ENCODE measurements at places on chromosomes 11 and 22. TPM values are rescaled to one million over a fixed set of nuclear protein-coding genes. Genes with fewer than 3 reads are reported as not detected.

DNA sequence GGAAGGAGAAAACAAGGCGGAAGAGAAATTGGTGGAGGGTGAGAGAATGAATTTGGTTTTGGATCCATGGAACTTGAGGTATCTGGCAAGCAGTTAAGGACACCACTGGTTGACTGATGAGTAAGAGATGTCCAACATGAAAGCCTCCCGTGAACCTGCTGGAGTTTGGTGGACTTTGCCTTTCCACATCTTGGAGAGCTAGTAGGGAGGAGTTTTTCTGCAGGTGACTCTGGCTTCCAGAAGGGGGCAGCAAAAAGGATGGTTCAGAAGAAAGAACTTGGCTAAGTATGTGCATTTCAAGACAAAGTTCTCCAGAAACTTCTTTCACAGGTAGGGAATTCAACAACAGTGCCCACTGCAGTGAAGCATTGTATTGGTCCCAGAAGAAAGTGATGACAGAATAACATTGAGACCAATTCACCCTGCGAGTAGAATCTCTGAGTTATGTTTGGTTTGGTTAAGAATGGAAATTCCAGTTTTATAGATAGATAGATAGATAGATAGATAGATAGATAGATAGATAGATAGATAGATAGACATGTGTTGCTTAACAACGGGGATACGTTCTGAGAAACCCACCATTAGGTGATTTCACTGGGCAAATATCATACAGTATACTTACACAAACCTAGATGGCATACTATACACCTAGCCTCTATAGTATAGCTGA lies 28.5 kb downstream of the DCDC1 start:
- peak; percentile 26 for DNase-seq

DNA sequence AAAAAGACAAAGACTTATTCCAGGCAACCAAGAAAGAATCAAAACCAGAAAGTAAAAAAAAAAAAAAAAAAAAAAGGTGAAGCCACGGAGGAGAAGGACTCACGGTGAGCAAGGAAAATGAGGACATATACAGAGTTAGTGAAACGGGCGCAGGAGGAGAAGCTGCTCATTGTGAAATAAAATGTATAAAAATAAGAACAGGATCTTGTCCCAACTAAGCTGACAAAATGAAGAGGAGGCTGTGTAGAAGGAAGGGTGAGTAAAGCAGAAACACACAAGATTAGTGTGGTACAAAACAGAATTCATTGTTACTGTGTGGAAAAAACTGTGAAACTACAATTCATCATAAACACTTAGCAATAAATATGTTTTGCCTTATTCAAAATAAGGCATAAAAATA lies 7.6 kb downstream of the IL17REL start:
- DNase-seq: no peak

- DNase-seq: no peak
These were observed 1.6 kb upstream of the ADM2 start for GRCh38 chr22:50479721-50480120.

- DNase-seq: no peak
These were observed 9.1 kb upstream of the TUB start for GRCh38 chr11:8071616-8072581.

DNA sequence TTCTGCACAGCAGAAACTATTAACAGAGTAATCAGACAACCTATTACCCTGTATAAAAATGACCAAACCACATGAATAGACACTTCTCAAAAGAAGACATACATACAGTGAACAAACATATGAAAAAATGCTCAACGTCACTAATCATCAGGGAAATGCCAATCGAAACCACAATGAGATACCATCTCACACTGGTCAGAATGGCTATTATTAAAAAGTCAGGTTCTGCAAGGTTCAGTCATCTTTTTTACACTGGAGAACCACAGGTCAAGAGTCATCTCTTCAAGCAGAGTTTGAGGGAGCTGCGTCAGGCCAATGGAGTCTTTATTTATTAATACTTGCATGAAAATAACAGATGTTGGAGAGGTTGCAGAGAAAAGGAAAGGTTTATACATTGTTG lies 40.4 kb downstream of the RCN1 start:
- DNase-seq: no peak

The MFRP gene
- not detected for total RNA-seq

The P2RX6 gene
- total RNA-seq: 0.20 TPM

- no peak for DNase-seq
These were observed 6.0 kb downstream of the MRPL40 start for GRCh38 chr22:19438298-19438697.

DNA sequence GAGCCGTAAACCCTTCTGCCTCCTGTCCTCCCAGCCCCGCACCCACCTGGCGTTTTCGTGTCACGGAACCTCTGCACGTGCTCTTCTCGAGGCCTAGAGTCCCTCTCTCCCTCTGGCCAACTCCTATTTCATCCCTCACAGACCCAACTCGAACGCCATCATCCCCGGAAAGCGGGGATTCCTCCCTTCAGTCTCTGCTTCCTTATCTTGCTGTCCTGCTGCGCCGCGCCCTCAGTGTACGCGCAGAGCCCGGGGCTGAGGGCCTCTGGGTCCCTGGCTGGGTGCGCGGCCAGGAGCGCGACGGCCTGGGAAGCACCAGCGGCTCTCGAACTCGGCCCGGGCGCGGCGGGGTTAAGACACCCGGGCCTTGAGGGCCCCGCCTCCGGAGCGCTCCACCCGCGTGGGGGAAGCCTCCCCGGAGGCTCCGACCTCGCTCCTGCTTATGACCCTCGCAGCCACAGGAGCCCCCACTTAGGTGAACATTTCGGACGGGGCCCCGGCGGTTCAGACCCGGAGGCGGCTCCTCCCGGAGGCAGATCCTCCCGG lies 398 bp upstream of the ATG16L2 start:
- DNase-seq: peak; percentile 56

The VPREB1 gene
- not detected for total RNA-seq

- no peak for DNase-seq
These were observed 186.1 kb downstream of the TBC1D22A start for GRCh38 chr22:46948411-46949144.

- DNase-seq: no peak
These were observed 20.5 kb downstream of the SCUBE2 start for GRCh38 chr11:9070749-9071491.

The RFPL3 gene
- not detected for total RNA-seq

- DNase-seq: no peak
These were observed 18.7 kb upstream of the ARHGAP32 start for GRCh38 chr11:129210831-129211181.

The SEC14L2 gene
- total RNA-seq: 33.5 TPM

DNA sequence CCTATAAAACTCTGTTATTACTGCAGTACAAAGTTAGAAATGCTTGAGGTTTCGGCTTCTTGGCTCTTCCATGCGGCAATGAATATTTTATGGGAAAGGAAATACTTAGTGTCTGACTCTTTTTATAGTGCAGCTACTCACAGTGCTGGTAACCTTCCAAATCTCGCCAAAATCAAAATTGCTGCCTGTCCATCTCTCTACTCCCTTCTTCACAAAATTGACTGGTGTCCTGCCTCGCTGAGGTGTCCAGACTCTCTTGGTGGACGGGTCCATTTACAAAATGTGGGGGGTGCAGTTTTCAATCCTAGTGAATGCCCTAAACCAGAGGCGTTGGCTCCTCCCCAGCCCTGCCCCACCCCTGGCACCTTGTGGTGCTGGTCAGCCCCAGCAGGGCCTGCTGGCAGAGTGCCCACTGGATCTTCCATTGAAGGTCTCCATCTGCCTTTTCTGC lies 73.5 kb downstream of the ZBTB16 start:
- DNase-seq: no peak

- DNase-seq: no peak
These were observed 133.0 kb downstream of the PLEKHA7 start for GRCh38 chr11:16881074-16881709.

The KCNQ1OT1 gene
- 1.1 TPM for total RNA-seq

- DNase-seq: no peak
These were observed 717.0 kb upstream of the CCDC90B start for GRCh38 chr11:84003181-84003580.

GRCh38 chr11:86938900-86939880 lies 16.0 kb downstream of the FZD4 start:
- peak; percentile 37 for DNase-seq

- DNase-seq: no peak
These were observed 382.2 kb upstream of the CADM1 start for GRCh38 chr11:115886422-115886733.

DNA sequence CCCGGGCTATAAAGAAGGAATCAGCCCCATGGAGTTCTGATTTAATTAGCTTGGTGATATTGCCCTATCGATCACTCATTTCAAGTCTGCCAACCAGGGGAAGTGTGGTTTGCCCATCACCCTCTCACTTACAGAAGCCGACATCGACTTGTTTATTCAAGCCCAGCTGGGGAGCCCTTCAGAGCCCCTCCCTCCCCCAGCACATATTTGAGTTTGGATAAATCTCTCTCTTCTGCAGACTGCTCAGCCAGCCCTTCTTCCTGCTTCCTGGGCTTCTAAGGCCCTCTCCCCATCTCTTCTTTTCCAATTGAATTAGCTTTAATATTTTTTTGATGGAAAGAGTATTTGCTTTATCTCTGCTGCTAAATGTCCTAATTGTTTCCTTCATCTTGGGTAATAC lies 299.0 kb downstream of the MIAT start:
- no peak for DNase-seq

DNA sequence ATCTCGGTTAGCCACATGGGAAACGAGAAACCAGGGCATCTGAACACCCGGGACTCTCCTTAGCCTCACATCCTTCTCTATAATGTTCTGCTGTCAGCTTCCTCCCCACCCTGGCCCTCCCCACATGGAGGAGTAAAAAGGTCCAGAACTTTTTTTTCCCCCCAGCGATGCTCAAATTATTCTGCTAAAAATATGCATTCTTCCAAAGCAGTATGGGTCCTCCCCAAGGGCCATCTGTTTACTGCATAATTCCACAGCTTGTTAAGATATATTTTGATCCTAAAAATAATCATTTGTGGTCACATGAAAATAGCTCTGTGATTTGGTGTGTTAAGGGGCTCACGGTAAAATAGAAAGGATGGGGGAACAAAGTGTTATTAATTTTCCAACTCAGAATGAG lies 281.5 kb upstream of the NARS2 start:
- no peak for DNase-seq

DNA sequence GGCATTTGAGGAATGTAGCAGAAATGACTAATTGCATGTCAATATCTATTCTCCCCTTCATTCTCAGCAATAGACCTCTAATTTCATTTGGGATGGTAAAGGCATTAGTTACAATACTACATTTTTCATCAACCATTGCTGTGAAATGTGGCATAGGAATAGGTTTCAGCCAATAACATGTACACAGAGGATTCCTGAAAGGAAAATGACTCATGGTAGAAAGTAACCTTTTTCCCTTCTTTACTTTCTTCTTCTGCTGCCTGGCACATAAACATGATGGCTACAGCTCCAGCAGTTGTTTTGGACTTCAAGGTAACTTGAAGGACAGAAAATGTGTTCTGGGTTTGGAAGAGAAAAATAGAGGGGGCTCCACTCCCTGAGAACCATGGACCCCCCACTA lies 231.8 kb upstream of the CTSC start:
- no peak for DNase-seq

DNA sequence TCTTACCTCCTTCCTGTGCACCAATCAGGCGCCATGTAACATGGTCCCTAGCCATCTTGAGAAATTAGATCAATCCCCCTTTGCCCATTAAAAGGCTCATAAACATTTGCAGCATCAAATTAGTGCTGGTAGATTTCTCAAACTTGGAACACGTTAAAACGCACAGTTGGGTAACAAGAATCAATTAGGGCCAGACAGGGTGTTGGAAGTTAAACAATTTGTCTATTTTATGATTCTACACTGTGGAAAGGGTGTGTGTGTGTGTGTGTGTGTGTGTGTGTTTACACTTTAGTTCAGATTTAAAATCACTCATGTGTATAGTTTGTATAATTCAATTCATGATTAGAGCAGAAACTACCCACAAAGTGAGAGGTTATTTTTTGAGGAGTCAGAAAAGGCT lies 682.0 kb downstream of the OPCML start:
- no peak for DNase-seq

- no peak for DNase-seq
These were observed 734 bp downstream of the ZP1 start for GRCh38 chr11:60867871-60868681.

- DNase-seq: no peak
These were observed 81.2 kb downstream of the DEUP1 start for GRCh38 chr11:93411705-93412104.

DNA sequence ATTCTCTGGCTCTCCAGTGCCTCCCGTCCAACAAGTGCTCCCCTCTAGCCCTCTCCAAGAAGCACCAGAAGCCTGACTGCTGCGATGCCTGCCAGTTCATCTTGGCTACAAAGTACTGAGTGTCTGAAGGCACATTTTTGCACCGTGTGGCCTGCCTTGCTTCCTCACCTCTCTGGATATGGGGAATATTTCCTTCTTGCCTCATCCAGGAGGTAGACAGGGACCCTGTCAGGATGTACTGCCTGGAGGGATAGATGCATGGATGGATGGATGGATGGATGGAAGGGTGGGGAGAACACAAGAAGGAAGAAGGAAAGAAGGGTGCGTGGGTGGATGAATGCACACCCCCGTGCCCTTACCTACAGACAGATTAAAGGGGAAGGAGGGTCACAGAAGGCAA lies 27.6 kb downstream of the KCTD17 start:
- no peak for DNase-seq

DNA sequence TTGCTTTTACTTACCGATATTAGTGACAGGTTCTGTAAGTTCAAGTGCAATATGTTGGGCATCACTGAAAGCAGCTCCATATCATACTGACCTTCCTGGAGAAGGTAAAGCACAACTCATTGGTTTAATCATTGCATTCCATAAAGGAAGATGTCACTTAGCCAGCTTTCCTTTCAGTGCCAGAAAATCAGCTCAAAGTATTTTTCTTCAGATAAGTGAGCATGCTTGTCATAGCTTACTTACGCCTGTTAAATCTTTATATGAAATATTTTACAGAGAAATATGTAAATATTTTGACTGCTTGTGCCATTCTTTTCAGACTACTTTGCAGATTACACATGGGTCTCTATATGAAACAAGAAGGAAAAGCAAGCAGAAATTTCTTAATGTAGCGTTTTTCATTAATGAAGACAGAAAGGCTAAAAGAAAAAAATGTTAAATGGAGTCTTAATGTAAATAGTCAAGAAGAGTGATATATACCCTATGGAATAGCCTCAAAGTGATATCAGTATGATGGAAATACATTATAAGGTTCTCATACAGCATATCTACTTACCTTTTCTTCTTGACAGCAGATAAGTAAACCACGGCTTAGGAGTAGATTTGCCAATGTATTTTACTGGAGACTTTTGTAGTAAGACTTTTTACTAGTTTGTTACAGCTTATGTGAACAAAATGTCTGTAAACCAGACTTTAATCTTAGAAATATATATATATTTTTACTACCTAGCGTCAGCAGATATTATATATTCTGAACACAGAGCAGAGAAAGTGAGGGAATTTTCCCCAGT lies 649.7 kb downstream of the METTL15 start:
- DNase-seq: no peak

The CSF2RB gene
- total RNA-seq: 0.10 TPM

The SNX15 gene
- total RNA-seq: 16.8 TPM

Data from HCT116 (cell line).